Stimulated activated CD8-positive, alpha-beta memory T cell treated with anti-CD3 and anti-CD28 coated beads, Interleukin-15, amount 100 ng/mL, for 1 hour (primary cell): ENCODE measurements at places on chromosomes 11 and 22.

GRCh38 chr22:24005201-24005600, at the start of gene GSTT4:
Gene GSTT4, minus strand, starts transcription at chr22:24005453. Its CDS starts 97 bp downstream, at chr22:24005356.
- no peak for DNase-seq

GRCh38 chr11:122207921-122208764, 92.1 kb upstream of the BLID start:
- DNase-seq = no peak

DNA sequence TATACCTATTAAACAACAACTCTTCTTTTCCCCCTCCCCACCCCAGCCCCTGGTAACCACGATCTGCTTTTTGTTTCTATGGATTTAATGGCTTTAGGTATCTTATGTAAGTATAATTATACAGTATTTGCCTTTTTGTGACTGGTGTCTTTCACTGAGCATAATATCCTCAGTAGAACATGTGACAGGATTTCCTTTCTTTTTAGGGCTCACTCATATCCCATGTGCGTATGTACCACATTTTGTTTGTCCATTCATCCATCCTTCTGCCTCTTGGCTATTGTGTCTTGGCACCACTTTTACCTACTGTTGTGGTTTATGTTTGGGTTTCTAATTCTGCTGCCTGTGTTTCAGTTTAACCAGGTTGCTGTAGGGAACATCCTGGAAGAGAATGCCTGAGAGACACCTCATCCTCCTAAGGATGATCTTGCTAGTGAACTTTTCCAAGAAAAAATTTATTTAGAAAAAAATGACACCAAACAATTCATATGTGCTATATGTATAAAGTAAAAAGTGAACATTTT, 77.6 kb upstream of the SESN3 start:
- no peak for DNase-seq

- DNase-seq = no peak
Observed at GRCh38 chr11:60710482-60710881, 11.1 kb downstream of the MS4A8 start.

DNA sequence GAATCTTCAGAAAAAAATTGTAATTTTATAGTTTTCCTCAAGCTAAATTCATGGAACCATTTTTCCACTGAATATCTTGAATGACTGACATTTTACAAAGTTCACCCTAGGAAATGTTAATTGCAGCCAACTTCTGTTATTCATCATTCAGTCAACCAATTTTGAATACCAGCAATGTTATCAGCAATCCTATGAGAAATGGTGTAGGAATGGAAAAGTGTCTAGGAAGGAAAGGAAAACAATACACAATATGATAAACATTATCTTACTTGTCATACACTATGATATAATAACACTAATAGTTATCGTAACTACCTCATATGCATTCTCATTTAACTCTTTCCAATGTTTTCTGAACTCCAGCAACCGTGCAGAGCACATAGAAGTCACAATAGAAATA, 790.5 kb upstream of the LRRC4C start:
- no peak for DNase-seq

GRCh38 chr11:96287822-96288439, 55.1 kb downstream of the MAML2 start:
- no peak for DNase-seq

- DNase-seq = no peak
Observed at GRCh38 chr11:2529636-2530035, 84.8 kb downstream of the KCNQ1 start.

- no peak for DNase-seq
Observed at GRCh38 chr11:83241291-83241946, 44.7 kb downstream of the CCDC90B start.

GRCh38 chr11:119092880-119093842, 8.5 kb downstream of the HMBS start:
- no peak for DNase-seq

DNA sequence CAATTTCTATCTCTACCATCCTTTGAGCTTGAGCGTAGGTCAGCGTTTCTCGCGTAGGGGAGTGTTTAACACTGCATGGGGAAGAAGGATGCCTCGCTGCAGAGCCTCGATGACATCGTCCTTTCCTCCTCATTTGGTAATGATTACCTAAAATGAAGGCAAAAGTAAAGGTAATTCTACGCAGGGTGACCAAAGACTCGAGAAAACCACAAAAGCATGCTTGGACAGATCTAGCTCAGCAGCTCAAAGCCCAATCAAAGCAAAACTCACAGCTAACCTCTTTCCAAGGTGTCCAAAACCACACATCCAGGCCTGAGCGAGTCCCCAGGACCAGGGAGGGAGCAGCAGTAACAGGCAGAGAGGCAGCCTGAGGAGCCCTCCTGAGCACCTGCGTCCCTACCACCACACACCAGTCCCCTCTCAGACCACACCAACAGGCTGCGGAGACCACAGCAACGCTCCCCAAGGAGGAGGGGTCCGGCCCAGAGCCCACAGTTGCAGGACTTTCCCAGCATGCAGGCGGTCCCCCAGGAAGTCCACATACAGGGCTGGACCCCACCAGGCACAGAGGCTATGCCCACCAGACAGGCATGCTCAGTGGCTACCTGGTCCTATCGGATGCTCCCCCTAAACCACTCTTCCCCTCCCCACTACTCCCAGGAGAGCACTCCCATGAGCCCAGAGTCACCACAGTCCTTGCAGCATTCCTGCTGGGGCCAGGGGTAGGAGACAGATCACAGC, 3.3 kb downstream of the BRD1 start:
- DNase-seq = no peak

DNA sequence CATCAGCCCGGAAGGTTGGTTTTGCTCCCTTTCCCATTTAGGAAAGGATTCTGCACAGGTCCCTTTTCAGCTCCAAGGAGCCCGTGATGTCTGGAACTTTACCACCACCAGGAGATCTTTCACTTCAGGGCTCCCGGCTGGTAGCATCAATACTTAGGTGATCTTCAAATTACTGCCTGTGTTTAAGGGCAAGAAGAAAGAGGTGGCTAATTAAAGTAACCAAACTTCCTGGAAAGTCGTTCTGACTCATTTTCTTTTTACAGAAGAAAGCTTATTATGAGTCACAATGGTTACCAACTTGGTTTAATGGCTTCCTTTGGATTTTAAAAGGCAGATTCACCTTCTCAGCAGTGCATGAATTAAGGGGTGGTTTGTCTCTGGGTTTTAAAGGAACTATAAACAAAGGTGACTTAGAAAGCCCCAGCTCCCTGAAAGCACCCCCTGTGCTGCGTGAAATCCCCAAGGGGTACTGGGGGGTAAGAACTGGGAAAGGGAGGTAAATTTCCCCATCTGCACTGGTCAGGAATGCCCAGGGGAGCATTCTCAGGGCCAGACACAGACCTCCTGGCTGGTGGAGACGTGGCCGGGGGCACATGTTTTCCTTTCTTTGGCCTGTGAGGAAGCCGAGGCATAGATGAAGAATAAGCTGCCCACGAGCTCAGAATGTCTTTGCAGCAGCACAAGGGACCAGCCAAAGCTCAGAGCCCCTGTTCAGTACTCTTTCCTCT, 8.8 kb downstream of the POU2F3 start:
- no peak for DNase-seq

- DNase-seq = no peak
Observed at GRCh38 chr22:47586038-47586437, 823.6 kb downstream of the TBC1D22A start.

DNA sequence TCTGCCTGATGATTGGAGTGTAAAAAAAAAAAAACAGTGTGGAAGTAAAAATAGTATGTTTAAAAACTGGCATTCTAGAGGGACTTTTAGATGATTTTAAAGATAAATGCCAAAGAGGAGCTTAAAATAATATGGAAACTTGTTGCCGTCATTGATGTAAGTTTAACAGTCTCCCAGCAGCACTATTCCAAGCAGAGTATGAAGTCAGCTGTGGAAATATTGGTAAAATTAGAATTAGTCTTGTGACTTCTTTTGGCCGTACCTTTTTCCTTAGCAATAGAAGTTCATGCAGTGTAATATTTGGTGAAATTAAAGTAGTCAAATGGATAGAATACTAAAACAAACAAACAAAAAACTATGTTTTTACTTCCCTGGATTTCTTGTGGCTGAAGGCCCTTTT, 134.9 kb downstream of the METTL15 start:
- DNase-seq = no peak

GRCh38 chr11:112884012-112884767, 77.0 kb upstream of the NCAM1 start:
- no peak for DNase-seq

- DNase-seq = no peak
Observed at GRCh38 chr11:11733246-11733747, 108.5 kb upstream of the USP47 start.

DNA sequence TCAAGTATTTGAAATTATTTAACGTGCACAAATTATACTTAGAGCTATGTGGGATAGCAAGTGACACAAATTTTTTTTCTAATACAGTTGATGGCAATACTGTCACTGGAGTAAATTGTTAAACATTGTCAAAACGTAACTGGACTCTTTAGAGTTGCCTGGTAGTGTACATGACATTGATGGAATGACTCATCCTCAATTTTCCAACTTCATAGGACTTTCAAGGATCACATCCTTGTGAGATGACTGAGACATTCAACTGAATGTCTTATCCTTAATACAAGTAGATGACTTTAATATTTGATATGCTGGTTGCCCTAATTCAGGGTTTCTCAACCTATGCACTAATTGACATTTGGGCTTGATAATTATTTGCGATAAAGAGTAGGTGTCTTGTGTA, 310.0 kb downstream of the SWAP70 start:
- DNase-seq = no peak

GRCh38 chr11:76135491-76135890, 70.8 kb downstream of the WNT11 start:
- DNase-seq = no peak

- no peak for DNase-seq
Observed at GRCh38 chr11:75570559-75571139, 8.6 kb downstream of the SERPINH1 start.

DNA sequence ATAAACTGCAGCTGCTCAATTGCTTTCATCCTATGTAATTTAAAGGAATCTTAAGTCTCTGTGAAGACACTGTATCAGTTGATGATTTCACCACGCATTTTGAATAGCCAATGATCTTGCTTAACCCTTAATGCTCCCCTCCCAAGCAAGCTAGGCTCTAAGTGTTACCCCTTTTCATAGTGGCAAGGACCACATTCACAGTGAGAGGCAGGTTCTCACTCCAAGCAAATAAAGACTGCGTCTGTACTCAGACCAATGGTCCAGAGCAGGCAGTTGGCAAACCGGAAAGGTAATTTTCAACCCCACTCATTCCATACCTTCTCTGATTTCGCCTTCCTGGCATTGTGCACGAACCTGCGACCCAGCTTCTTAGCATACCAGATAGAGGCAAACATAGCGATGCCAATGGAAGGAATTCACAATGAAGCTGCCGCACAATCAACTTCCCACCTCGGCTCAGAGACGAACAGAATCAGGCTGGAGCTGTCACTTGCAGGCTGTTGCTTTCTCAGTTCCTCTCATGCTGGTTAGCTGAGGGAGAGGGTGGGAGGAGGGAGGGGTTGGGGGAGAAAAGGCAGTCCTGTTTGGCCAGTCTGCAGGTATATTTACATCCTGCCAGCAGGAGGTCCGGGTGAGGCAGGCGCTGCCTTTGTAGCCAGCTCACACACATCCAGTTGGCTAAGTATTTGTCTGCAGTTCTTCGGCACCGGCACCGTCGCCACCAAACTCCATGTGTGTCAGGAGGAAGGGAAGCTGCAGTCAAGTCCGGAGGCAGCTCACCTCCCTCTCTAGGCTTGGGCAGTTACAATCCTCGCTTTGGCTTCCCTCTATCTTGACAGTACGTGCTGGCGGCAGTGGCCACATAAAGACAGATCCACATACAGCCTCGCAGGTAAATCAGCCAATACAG, 1151.2 kb upstream of the CCDC90B start:
- no peak for DNase-seq

DNA sequence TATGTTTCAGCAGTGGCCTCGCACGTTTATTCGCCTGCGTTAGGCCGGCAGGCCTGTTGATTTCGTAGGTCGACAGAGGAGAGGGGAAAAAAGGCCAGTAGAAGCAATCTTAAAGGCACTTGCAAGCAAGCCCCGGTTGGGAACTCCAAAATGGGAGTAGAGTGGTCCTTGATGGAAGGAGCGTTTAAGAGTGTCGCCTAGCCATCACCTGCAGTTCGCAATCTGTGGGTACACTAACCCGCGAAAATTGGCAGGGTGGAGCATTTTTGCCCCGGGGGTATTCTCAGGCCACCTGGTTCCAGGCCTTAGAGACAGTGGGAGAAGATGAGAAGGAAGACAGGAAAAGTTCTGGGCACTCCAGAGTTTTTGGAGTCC, 1.1 kb downstream of the EWSR1 start:
- no peak for DNase-seq

DNA sequence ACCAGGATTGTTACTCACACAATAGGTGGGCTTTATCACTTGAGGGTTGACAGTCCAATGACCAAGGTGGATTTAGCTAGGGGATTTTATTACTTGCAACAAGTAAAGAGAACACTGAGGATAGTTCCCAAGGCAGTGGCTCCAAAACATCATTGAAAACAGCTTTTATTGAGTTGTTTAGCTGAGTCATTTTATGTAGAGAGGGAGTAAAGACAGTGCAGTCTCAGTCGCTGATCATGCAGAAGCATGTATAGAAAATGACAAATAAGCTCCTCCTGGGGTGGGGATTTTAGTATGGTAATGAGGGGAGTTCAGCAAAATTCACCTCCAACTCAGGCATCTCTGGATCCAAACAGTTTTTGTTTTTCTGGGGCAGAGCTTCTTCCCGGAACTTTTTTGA, 163.0 kb upstream of the CCDC179 start:
- DNase-seq = no peak

- DNase-seq = no peak
Observed at GRCh38 chr22:24145446-24146193, 35.7 kb upstream of the SUSD2 start.

DNA sequence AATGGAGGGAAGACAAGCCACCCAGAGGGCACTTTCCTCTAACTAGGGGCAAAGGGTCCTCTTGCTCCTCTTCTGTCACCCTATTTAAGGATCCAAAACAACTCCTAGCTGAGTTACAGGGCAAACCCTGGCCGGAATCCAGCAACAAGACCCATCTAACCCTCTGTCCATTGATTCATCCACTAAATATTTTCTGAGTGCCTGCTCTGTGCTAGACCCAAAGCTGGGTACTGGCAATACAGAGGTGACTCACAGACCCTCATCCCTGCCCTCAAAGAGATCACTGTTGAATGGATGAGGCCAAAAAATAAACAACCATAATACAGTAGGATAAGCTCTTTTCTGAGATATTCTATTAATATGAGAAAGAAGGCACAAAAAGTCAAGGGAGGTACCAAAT, 4.3 kb upstream of the GALNT18 start:
- no peak for DNase-seq

- no peak for DNase-seq
Observed at GRCh38 chr22:38270091-38270992, 2.5 kb downstream of the TMEM184B start.
